Activated CD4-positive, alpha-beta T cell treated with anti-CD3 and anti-CD28 coated beads, Interleukin-2, amount 10 ng/mL, durations not matched to agents 24 days and 14 days (primary cell): ENCODE measurements at places on chromosomes 6 and 20.

DNA sequence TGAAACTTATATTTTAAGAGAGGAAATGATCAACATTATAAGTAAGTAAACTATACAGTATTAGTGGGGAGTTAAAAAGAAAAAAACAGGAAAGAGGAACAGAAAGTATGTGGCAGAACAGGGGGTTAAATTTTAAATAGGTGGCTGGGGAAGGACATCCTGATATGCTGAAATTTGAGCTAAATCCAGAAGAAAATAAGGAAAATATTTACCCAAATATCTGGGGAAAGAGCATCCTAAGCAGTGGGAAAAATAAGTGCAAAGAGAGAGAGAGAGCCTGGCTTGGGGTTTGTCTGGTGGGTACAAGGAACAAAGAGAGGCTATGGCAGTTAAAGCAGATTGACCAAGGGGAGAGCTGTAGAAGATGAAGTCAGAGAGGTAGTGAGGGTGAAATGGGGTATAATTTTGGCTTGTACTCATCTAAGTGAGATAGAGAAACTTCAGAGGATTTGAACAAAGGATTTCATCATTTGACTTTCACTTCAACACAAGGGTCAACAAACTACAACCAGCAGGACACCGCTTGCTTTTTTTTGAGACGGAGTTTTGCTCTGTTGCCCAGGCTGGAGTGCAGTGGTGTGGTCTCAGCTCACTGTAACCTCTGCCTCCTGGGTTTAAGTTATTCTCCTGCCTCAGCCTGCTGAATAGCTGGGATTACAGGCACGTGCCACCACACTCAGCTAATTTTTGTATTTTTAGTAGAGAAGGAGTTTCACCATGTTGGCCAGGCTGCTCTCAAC is 328.4 kb upstream of the CNR1 start:
- DNase-seq, result peak; percentile 11

DNA sequence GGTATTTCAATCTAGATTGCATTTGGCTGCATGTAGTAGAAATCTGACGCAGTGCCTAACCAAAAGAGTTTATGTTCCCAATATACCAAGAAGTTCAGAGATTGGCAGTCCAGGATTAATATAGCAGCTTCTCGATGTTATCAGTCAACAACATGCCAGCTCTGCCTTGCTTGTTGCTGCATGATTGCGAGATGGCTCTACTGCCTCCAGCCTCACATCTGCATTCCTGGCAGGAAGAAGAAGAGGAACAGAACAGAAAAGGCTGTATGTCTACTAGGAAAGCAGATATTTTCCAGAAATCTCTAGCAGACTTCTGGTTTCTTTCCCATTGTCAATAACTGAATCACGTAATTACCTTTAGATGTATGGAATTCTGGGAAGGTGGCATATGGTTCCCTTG is 60.8 kb downstream of the SLC35D3 start:
- no peak for DNase-seq

DNA sequence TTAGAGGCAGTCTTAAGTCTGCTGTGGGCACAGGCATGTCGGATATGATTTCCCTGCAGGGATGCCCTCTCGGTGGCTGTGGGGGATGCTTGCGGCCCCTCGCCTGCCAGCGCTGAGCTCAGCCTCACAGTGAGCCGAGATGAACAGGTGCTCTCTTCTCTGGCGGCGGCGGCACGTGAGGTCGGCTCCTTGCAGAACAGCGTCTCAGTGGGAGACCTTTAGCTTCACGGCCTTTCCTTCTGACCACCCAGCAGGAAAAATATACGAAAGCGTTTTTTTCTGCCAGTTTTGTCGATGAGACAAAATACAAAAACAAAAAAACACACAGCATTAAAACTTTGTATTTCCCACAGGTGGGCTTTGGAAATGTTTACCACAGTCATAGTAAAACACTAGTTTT is 23.6 kb downstream of the FOXA2 start:
- no peak for DNase-seq

GRCh38 chr6:110075406-110075805 is 97.3 kb downstream of the GPR6 start:
- DNase-seq, result no peak

- no peak for DNase-seq
Observed at GRCh38 chr6:169513478-169514193, 188.2 kb downstream of the WDR27 start.

- DNase-seq, result peak; percentile 71
Observed at GRCh38 chr20:51540580-51540979, 1.9 kb downstream of the NFATC2 start.

DNA sequence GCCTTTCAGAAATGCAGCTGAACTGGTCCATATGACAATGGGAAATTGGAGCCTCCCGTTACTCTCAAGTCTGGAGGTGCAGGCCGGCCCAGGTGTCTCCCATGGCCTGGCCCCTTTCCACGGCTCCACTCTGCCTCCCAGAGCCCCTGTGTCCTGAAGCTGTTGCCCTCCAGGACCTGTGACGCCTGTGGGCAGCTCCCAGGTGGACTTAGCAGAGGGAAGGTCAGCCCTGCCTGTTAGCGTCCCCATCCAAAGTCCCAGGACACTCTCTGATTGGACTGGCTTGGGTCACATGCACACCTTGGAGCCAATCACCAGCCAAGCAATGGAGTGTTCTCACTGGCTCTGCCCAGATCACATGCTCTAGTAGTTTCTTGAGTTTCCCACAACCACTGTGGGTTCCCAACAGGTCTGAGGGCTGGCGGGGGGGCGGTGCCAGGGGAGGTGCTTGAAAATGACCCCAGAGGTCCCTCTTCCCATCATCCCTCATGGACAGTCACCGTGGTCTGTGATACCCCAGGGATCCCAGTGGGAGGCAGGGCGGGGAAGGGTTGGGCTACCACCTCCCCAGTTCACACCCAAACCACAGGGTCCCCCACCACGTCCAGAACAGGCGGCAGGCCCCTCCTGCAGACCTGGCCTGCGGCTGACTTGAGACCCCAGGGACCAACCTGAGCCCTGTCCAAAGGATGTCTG is 135.6 kb downstream of the TAF4 start:
- DNase-seq, result no peak

DNA sequence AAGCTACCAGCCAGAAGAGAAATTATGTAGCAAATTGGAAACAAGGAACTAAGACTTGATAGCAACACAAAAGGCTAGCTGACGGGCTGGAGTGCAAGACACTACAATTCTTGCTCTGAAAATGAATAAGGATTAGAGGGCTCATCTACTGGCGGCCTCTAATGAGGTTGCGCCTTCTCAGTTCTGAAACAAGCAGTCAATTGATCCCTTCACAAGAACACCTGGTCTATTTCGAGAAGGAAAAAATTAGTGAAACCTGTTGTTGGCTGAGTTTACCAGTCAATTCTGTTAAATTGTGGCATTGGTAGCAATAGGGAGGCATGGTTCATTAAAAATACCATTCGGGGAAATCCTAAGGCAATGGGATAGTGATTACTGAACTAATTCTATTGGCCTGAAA is 74.8 kb upstream of the JARID2 start:
- DNase-seq, result no peak

GRCh38 chr6:148791372-148791771 is 44.5 kb downstream of the UST start:
- DNase-seq, result no peak

DNA sequence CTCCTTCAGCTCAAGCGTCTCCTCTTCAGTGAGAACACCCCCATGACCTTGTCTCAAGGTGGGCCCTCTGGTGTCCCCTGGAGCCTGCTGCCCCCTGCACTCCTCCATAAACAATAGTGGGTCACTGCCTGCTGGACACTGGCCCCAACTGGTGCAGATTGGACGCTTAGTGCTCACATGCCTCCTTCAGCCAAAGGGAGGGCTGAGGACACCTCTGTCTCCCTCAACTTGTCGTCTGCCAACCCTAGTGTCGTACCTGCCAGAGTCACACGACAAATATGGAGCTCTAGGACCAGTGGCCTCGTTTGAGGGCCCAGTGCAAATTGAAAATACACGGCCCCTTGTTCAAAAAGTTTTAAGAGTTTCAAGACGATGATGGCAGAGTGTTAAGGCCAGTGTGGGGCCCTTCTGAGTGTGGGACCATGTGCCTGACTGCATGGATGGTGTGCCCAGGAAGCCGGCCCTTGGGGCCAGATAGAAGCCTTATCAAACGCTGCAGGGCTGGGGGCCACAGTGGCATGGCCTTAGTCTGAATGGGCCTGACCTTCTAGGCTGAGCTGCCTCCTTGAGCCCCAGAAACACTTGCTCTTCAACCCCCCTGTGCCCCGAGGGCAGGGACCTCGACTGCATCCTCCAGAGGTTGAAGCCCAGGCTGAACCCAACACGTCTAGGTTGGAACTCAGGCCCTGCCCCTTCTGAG is 20.1 kb downstream of the APCDD1L start:
- no peak for DNase-seq

DNA sequence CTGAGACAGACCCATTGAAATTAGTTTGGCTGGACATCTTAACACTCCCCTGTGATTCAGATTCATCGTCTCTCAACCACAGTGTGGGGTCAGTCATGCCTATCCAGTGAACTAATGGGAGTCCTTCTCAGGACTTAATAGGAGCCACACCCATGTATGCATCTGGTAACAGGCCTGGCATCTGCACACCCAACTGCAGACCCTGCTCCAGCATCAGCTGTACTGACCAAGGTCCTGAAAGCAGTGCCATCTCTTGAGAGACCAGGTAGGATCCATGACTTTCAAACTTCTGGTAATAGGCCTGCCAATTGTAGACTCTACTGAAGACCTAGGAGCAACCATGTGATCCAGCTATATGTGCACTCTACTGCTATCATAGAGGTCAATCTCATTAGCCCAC is 363.6 kb upstream of the POU3F2 start:
- DNase-seq, result no peak

DNA sequence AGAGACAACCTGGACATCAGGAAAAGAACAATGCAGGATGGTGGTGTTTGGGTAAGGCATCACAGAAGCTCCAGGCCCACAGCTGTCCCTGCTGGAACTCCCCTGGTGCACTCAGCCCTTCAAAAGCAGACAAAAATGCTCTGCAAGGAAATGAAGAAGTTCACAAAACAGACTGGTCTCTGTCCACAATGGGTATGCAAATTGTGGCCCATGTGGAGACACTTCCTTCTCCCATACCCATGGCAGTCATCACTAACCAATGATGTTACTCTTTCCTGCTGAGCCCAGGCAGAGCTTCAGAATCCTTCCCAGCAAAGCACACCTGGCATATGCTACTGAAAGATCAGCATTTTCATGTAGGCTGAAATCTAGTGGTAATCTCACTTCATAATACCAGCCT is 42.6 kb upstream of the PXDC1 start:
- no peak for DNase-seq

- no peak for DNase-seq
Observed at GRCh38 chr20:51322164-51322707, 220.3 kb downstream of the NFATC2 start.

DNA sequence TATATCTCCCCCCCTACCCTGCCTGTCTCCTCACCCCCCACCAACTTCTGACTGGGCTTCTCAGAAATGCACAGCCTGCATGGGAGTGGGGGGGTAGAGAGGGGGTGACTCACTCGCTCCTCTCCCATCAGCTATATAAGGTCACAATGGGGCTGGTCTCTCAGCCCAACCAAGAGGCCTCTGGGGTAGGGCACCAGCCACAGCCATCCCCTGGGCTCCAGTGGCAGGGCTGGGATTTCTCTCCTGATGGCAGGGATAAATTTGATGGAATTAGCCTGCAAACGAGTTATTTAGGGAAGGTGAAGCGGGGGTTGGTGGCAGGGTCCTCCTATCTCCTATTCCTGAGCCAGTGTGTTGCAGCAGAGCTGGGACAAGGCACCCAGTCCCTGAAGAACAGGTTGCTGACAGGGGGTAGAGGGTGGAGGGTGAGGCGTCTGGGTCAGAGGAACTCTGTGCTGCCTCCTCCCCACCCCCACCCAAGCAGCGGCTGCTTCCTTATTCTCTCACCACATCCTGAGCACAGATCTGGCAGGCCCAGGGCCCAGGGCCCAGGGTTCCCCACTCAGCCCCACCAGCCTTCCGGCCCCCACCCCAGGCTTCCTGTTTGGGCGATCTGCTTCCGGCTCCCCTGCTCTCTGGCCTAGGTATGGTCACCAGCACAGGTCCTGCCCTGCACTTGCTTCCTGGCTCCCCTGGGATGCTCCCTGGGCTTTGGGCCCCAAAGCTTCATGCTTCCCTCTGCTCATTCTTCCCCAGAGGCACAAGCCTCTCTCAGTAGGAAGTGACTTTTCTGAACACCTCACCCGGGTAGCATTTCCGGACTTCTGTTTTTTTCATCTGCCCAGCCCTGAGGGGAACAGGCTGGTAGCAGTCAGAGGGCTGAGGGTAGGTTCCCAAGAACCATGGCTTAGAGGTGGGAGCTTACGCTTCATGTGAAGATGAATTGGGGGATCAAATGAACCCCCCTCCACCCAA is 4.0 kb downstream of the PPP1R18 start:
- DNase-seq, result peak; percentile 96

- DNase-seq, result no peak
Observed at GRCh38 chr6:27617700-27618689, 145.1 kb upstream of the ZNF184 start.

DNA sequence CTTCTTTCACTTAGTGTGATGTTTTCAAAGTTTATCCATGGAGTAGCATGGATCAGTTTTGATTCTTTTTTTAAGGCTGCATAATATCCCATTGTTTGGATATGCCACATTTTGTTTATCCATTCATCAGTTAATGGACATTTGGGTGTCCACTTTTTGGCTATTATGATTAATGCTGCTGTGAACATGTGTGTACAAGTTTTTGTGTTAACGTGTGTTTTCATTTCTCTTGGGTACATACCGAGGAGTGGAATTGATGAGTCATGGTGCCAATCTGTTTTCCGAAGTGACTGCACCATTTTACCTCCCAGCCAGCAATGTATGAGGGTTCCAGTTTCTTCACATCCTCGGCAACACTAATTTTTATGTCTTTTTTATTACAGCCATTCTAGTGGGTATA is 78.4 kb upstream of the CCDC28A start:
- DNase-seq, result no peak

- DNase-seq, result no peak
Observed at GRCh38 chr6:135212020-135212806, 31.1 kb downstream of the MYB start.

DNA sequence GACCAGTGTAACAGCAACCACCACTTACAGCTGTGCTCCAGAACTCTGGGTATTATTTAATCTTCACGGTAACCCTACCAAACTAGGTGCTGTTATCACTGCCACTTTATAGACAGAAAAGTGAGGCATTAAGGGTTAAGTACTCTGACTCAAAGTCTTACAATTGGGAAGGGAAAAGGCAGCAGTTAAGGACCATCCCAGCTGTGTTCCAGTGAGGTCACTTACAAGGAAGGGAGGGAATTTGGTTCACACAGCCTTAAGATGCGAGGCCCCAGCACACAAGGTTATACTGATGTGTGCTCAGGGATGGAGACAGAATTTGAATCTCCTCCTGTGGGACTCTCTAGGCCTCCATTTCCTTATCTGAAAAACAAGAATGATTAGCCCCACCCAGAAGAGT is 46.7 kb downstream of the TRERF1 start:
- DNase-seq, result no peak
